ENCODE measurements at places on chromosomes 16 and 17. TPM values are rescaled to one million over a fixed set of nuclear protein-coding genes. Genes with fewer than 3 reads are reported as not detected.

DNA sequence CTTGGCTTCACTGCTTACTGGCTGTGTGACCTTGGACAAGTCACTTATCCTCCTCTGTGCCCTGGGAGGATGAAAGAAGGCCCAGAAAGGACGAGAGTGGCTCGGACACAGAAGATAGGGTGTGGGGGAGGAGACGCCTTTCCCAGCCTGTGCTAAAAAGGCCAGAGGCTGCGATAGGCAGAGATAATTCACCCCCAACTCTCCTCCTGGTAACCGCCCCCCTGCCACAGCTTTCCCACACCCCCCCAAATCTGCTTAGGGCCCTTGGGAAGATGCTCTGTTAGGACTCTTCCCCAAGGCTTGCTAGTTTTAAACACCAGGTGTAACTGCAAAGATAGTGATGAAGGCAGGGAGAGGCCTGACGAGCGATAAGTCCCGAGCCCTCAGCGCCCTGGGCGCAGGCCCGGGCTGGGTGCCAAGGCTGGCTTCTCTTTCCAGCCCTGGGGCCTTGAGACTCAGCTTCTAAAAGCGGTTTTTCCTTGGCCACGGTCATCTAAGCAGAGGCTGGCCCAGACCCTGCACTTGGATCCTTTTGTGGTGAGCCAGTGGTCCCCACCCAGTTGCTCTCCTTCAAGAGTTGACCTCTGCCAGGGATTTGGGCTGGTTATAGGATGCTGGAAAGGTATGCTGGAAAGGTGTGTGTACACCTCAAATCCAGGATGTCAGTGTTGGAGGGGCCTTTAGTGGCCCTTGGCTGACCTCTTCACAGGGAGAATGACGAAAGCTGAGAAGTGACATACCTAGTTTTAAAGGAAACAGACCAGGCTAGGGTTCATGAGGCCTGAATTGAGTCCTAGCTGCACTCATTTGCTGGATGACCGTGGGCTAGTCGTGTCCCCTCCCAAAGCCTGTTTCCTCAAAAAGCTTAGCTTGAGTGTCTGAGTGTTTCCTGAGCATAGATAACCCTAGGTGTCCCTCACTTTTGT, 3.4 kb upstream of the PPP1R9B start:
- DNase-seq, result no peak

DNA sequence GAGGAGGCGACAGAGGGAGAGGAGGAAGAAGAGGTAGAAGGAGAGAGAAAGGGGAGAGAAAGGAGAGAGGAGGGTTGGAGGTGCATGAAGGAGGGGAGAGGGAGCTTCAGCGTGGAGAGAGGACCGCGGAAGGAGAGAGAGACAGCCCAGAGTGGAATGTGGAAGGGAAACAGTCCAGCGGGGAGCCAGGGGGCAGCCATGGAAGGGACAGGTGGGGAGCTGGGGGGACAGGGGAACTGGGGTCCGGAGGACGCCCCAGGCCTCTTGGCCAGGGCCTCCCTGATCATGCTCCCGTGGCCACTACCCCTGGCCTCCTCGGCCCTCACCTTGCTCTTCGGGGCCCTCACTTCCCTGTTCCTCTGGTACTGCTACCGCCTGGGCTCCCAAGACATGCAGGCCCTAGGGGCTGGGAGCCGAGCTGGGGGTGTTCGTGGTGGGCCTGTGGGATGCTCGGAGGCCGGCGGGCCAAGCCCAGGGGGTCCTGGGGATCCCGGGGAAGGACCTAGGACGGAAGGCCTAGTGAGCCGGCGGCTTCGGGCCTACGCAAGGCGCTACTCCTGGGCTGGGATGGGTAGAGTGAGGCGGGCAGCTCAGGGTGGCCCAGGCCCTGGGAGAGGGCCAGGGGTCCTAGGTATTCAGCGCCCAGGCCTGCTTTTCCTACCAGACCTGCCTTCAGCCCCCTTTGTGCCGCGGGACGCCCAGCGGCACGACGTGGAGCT, 759 bp downstream of the ASPHD1 start:
- no peak for DNase-seq

DNA sequence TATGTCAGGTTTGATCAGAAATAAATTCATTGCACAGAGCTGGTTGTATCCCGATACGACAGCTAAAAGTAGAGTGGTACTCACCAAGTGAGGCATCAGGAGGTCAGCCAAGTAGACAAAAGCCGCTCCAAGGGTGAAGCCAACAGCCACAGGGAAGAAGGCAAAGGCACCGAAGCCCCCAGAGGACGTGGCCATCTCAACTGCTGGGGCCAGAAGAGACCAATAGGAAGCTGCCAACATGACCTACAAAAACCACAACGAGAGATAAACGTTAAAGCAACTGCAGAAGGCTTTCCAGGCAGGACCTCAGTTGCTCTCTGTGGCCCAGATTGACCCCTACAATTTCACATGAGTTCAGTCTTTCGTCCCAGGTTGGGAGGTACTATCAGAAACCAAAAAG, 61.0 kb downstream of the SLC39A11 start:
- DNase-seq, result no peak

DNA sequence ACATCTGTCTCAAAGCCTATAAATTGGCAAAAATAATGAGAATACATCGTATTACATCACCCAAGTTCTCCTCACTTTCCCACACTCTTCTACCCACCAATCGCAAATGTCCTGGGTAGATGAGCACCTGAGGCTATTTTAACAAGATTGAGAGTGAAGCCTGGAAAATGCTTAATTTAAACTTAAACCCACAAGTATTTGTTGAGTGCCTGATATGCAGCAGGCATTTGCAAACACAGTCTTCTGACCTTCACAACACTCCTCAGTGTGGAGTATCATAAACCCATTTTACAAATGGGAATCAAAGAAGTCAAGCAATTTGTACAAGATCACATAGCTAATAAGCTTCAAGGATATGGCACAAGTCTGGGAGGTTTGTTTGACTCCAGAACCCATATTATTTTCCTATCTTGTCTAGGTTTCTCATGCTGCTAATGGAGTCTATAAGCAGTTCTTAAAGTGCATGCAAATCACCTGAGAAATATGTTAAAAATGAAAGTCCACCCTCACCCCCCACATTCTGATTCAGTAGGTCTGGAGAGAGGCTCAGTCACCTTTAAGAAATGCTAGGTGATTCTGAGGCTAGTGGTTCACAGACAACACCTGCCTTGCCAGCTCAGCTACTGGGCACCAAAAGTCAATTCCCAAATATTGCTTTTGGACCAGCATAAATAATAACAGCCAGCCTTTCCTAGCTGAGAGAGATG, 34.9 kb upstream of the CCL2 start:
- no peak for DNase-seq

GRCh38 chr16:86956437-86956836, 360.8 kb downstream of the C16orf95 start:
- DNase-seq, result no peak

- peak; percentile 64 for DNase-seq
Measured at GRCh38 chr17:81291662-81292061, 3.4 kb downstream of the SLC38A10 start.

DNA sequence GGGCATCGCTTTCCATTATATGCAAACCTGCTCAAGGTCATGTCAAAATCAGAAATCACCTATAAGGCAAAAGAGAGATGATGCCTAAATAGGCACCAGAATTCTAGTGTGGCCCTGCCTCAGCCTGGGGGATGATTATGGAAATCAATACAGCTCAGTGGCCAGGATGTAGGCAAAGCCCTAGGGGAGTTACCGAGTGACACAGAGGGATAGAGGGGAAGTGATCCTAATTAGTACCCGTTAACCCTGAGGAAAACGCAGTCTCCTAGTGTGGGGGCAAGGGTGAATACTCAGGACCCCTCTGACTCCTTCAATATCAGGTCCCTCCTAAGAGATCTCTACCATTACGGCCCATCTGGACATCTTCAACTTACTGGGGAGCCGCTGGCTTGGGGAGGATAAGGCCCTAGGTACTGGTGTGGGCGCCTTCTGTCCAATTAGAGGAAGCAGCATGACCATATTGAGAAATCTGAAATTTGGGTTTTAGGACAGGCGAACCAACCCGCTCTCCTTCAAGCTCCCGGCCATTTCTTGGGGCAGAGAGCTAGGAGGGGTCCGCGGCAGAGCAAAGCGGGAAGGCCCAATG, 725 bp downstream of the NT5C3B start:
- DNase-seq, result no peak

GRCh38 chr16:27778171-27778925, 228.4 kb downstream of the KATNIP start:
- no peak for DNase-seq

- no peak for DNase-seq
Measured at GRCh38 chr17:50125420-50125997, 4.5 kb downstream of the SAMD14 start.

- DNase-seq, result no peak
Measured at GRCh38 chr17:12391468-12391867, 274.2 kb upstream of the MYOCD start.

GRCh38 chr17:49873466-49873865, 25.6 kb upstream of the TAC4 start:
- no peak for DNase-seq

GRCh38 chr17:83037084-83037873, 42.1 kb upstream of the METRNL start:
- no peak for DNase-seq

The SPNS2 gene
- polyA plus RNA-seq, result not detected

The DRG2 gene
- polyA plus RNA-seq, result 39.1 TPM

The HBA1 gene
- not detected for polyA plus RNA-seq

Measured in CD4-positive, CD25-positive, alpha-beta regulatory T cell (primary cell).